ENCODE measurements at places on chromosomes 13 and 19.
A peak's percentile ranks its signal among the peaks of the same experiment; 100 is the strongest.

DNA sequence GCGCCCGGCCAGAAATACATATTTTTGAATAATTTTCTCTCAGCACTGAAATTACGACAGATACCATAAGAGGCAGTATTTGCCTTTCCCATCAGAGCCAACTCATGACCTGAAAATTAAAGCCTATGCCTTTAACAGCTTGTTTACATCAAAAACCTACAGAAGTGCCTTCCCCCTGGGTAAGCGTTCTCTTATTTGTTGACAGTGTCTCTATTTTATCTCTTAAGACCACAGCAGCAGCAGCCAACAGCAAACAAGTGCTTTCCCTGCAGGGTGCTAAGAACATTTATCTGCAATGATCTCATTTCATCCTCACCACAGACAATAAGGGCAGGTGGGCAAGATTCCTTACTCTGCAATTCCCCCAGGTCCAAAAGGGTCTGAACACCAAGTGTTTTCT is 6.0 kb downstream of the AKAP8L start:
- H3K4me1 ChIP-seq, result peaks cover 11% of the 10 kb centered on the region
- no peak overlapping the region for H3K27ac ChIP-seq
- peaks cover 68% of the 10 kb centered on the region for H3K36me3 ChIP-seq
- no peak overlapping the region for H3K4me3 ChIP-seq
- H3K27me3 ChIP-seq, result no peaks in the 10 kb centered on the region

- H3K4me3 ChIP-seq, result no peak overlapping the region
- DNase-seq, result no peak
- H3K36me3 ChIP-seq, result no peaks in the 10 kb centered on the region
- H3K27ac ChIP-seq, result no peak overlapping the region
- H3K4me1 ChIP-seq, result no peaks in the 10 kb centered on the region
Observed at GRCh38 chr13:66826398-66826797, 403.7 kb downstream of the PCDH9 start.

DNA sequence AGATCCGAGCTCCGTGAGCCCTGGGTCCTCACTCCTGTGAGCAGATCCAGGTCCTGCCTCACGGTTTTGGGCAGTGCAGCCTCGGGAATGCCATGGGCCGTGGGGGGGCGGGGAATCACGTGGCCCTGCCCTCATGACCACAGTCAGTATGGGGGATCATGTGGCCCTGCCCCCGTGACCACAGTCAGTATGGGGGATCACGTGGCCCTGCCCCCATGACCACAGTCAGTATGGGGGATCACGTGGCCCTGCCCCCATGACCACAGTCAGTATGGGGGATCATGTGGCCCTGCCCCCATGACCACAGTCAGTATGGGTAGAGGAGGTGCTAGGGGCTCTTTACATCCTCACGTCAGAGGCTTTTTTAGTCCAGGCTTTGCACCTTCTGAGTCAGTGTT is 64.3 kb upstream of the F7 start:
- no peaks in the 10 kb centered on the region for H3K36me3 ChIP-seq
- H3K27ac ChIP-seq, result no peak overlapping the region

GRCh38 chr13:109333893-109334651 is 452.3 kb downstream of the IRS2 start:
- H3K27me3 ChIP-seq, result no peaks in the 10 kb centered on the region
- no peak for DNase-seq
- H3K4me3 ChIP-seq, result no peak overlapping the region
- H3K4me1 ChIP-seq, result peaks cover 34% of the 10 kb centered on the region

GRCh38 chr13:86608701-86609100 is 809.5 kb upstream of the SLITRK6 start:
- H3K27ac ChIP-seq, result no peak overlapping the region
- H3K4me3 ChIP-seq, result no peak overlapping the region
- DNase-seq, result no peak
- H3K27me3 ChIP-seq, result no peaks in the 10 kb centered on the region
- H3K36me3 ChIP-seq, result no peaks in the 10 kb centered on the region

DNA sequence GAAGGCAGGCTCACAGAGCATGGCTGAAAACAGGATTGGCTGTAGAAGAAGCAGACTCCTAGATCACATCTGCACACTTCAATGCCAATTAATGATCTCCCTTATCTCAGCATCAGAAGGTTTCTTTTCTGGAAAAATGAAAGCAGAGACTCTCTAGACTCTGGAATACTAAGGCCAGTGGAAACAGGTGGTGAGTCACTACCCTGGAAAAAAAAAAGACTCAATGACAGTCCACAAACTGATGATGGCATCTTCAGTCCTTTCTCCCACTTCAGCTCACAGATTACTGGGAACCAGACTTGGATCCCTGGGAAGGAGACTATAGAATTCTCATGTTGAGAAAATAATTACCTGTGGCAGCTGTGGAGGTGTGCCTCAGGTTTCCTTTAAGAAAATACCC is 47.5 kb upstream of the MBNL2 start:
- DNase-seq, result no peak
- no peaks in the 10 kb centered on the region for H3K4me1 ChIP-seq
- no peaks in the 10 kb centered on the region for H3K36me3 ChIP-seq
- no peaks in the 10 kb centered on the region for H3K27me3 ChIP-seq

DNA sequence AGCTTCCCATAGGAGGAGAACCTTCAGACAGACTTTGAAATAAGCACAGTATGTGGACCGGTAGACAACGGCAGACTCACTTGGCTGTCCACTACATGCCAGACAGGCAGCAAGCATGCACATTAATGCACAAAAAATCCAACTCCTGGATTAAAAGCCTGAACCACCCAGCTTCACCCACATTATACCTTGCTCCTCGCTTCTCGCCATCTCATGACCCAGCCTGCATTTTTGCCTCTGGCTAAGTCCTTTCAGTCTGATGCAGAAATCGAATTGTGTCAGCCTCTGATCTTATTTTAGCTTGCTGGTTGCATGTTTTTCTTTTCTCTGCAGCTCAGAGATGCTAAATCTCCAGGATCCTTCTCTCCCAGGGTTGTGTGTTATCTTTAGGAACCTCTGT is 358.7 kb downstream of the RFC3 start:
- no peak for DNase-seq
- no peak overlapping the region for H3K27ac ChIP-seq
- H3K36me3 ChIP-seq, result no peaks in the 10 kb centered on the region
- no peaks in the 10 kb centered on the region for H3K27me3 ChIP-seq
- H3K4me3 ChIP-seq, result no peak overlapping the region

- H3K27me3 ChIP-seq, result no peaks in the 10 kb centered on the region
- H3K36me3 ChIP-seq, result no peaks in the 10 kb centered on the region
- H3K4me3 ChIP-seq, result no peak overlapping the region
- DNase-seq, result no peak
- H3K4me1 ChIP-seq, result no peaks in the 10 kb centered on the region
- H3K27ac ChIP-seq, result no peak overlapping the region
Observed at GRCh38 chr13:105678072-105678471, 857.4 kb downstream of the EFNB2 start.

DNA sequence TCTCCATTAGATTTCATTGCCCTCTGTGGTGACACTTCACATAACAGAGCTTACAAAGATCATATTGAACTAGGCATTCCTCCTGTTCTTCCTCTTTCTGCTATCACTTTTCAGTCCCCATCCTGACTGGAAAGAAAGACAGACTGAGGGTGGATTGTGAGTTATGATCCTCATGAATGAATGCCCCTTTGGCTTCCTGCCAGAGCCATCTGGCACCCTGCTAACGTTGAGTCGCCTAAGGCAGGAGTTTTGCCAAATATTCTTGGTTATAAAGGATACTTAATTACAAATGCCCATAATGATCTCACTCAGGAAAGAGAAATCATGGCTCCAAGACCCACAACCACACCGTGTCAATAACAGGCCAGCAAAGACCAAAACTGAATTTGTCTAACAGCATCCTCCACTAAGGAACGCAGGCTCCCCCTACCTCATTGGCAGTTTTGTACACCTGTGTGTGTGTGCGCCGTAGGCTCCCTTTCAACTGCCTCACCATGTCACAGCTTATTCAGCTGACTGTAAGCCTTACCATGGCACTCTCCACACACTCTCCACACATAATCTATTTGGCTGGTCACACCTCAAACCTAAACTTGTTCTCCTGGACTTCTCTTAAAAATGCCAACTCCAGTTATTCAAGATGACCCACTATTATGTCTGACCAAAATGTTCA is 15.5 kb downstream of the ZNF211 start:
- H3K36me3 ChIP-seq, result peaks cover 2% of the 10 kb centered on the region
- no peak overlapping the region for H3K4me3 ChIP-seq
- no peaks in the 10 kb centered on the region for H3K27me3 ChIP-seq
- no peaks in the 10 kb centered on the region for H3K4me1 ChIP-seq

DNA sequence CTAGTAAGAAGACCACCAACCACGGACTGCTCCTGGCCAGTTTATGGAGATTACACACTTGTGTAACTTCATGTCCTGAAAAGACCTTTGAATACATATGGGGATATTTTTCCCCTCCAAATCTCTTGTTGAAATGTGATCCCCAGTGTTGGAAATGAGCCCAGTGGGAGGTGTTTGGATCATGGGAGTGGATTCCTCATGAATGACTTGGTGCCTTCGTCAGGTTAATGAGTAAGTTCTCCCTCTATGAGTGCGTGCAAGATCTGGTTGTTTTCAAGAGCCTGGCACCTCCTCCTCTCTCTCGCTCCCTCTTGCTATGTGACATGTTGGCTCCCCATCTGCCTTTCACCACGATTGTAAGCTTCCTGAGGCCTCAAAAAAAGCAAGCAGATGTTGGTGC is 769.0 kb upstream of the SLITRK1 start:
- no peak overlapping the region for H3K4me3 ChIP-seq
- peaks cover 18% of the 10 kb centered on the region for H3K4me1 ChIP-seq
- H3K36me3 ChIP-seq, result peaks cover 13% of the 10 kb centered on the region
- H3K27me3 ChIP-seq, result no peaks in the 10 kb centered on the region
- peak; percentile 45 for DNase-seq

DNA sequence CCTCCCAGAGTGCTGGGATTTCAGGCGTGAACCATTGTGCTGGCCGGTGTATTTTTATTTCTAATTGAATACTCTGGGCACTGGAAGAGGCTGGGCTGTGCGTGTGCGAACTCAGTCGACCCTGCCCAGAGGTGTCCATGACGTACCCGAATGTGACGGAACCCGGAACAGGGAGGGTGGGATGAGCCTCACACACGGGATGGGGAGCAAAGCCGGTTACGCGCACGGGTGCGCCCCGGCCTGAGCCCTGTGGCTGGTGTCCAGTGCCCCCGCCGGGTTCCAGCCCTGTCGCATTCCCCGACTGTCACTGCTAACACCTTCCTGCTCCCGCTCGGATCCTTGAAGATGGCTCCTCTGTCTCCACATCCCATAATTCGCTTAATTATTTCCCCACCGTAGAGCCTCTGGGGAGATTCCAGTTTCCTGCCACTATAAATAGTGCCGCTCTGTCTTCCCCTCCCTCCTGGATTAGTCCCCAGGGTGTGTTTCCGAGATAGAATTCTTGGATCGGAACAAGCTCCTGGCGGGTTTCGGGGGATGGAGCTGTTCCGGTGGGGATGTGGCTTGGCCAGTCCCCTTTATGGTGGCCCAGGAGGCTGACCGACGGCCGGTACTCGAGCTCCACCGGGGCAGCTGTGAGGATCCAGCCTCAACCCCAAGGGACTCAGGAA is 22.0 kb downstream of the SBNO2 start:
- no peaks in the 10 kb centered on the region for H3K4me1 ChIP-seq
- DNase-seq, result no peak
- H3K27ac ChIP-seq, result no peak overlapping the region
- no peak overlapping the region for H3K4me3 ChIP-seq

- DNase-seq, result no peak
- H3K36me3 ChIP-seq, result no peaks in the 10 kb centered on the region
- H3K4me3 ChIP-seq, result no peak overlapping the region
Observed at GRCh38 chr13:23673354-23673753, 103.1 kb downstream of the TNFRSF19 start.

DNA sequence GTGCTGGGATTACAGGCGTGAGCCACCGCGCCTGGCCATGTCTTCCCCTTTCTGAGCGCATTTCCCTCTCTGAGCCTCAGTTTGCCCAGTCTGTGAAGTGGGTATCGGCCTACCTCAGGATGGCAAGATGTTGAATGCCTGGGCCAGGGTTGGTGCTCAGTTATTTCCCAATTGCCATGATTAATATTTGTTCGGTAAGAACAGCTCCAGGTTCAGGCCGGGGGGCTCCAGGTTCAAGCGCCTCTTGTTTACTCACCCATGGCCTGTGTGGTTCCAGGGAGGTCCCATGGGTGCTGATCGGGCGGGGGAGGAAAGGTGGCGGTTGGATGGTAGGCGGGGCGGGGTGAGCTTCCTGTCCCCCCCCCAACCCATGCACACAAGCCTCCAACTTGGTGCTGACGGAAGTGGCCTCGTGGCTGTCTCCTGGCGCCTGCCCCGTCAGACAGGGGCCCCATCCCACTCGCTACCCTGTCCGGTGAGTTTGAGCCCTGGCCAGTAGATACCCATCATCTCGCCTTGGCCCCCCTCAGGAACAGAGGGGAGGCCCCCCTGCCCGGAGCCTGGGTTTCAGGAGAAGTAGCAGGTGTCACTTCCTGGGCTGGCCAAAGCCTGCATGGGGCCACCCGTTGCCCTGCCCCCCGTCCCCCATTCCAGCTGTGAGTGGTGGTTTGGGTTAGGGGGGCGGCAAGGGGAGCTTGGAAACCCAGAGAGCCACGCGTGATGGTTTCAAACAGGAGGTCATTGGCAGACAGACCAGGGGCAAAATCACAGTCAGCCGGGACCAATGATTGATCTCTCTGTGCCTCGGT is at the start of gene FCHO1:
Gene FCHO1 (plus strand): TSS at position 375 of the 809 bp plus-strand sequence. CDS start 3,688 bp downstream, outside the sequence.
- peaks cover 6% of the 10 kb centered on the region for H3K27me3 ChIP-seq
- no peaks in the 10 kb centered on the region for H3K36me3 ChIP-seq
- H3K4me3 ChIP-seq, result no peak within 1 kb of the TSS
- no peak for DNase-seq

GRCh38 chr19:18291019-18291524 is 9.7 kb upstream of the JUND start:
- no peak for DNase-seq
- H3K4me1 ChIP-seq, result peaks cover 37% of the 10 kb centered on the region
- no peaks in the 10 kb centered on the region for H3K27me3 ChIP-seq
- no peak overlapping the region for H3K4me3 ChIP-seq
- no peak overlapping the region for H3K27ac ChIP-seq

DNA sequence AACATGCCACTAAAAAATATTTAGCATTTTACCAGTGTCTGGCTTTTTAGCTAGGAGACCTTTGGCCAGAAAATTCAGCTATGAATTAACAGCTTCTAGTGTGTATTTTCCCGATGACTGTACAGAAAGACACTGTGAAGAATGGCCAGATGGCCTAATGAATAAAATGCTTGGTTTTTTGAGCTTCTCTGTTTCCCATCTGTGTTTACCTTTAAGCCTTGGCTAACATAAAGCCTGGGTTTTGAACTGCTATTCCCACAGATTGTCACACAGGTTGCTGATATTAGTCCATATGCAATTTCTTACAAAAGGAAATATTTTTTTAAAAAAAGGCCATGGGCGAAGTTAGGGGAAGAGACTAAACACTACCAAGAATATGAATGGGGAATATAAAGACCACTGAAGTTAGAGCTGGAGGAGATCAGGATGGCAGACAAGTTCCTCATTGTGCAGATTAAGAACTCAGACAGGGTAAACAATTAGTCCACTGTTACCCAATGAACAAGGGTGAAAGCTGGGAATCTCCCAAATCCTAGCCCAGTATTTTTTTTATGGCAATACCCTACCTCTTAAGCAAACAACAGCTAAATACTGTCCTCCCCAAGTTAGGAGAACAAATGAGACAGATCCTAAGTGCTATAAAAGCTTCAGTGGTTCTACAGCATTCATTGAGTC is 95.1 kb downstream of the DCT start:
- no peak overlapping the region for H3K27ac ChIP-seq
- no peak for DNase-seq
- no peak overlapping the region for H3K4me3 ChIP-seq
- H3K4me1 ChIP-seq, result no peaks in the 10 kb centered on the region
- no peaks in the 10 kb centered on the region for H3K36me3 ChIP-seq

Data from SJSA1 (cell line).